Stimulated activated CD8-positive, alpha-beta memory T cell treated with anti-CD3 and anti-CD28 coated beads, Interleukin-7, amount 100 ng/mL, for 1 hour (primary cell): ENCODE measurements at places on chromosomes 4 and X.

DNA sequence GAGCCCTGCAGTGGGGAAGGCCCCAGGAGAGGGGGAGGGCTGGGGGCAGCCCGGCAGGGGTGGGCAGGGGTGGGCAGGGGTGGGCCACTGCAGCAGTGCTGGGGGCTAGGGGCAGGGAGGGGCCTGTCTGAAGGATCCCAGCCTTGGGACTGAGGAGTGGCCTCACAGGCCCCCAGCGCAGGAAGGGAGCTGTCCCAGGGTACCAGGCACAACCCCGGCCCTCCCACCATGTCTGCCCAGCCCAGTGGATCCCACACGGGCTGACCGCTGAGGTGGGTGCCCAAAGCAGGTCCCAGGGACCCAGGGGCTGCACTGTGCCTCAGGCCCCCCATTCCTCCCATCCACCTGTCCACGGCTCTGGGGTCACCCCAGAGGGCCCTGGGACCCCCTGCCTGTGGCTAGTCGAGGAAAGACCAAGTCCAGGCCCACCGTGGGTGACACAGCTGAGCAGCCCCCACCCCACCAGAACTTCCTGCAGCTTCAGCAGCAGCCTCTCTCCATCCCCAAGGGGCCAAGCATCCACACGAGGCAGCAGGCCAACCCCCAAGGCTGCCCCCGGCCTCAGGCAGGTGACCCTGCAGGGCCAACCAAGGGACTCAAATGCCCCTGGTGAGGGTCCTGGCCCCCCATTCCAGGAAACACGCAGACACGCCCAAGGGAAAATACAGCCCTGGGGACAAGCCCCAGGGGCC is 46.4 kb downstream of the FAM53A start:
- DNase-seq: no peak

DNA sequence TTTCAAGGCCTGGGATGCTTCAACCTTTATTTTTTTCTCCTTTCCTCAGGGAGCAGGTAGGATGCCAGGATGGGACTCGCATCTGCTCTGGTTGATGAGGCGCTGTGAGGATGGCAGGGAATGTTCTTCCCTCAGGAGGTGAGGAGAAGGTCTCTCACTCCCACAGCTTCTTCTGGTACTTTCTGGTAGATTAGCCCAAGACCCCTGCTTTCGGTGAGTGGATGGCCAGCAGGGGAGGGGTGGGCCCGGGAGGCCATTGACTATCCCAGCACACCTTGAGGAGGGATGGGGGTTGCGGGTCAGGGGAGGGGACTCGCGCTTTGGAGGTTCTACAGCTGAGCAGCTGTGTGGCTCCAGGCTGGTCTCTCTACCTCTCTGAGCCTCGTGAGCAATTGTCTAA is 14.8 kb downstream of the CYTL1 start:
- no peak for DNase-seq

DNA sequence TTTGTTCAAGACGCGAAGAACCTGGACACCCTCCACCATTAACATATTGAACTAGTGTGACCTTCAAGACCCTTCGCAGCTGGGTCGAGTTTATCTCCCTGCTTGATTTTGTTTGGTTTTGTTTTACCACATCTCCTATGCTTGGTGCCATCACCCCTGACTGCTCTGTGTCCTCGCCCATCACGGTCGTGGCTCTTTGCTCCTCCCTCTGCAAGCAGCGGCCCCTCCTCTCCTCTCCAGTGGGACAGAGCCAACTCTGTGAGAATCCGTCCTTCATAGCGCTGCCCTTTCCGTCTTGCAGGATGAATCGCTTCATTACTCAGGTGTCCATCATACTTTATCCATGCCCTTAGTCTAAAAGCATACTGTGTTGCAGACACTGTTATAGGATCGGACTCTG is 9.1 kb upstream of the FAM149A start:
- DNase-seq: no peak

GRCh38 chr4:15547392-15547791 is 77.7 kb downstream of the CC2D2A start:
- DNase-seq: no peak

DNA sequence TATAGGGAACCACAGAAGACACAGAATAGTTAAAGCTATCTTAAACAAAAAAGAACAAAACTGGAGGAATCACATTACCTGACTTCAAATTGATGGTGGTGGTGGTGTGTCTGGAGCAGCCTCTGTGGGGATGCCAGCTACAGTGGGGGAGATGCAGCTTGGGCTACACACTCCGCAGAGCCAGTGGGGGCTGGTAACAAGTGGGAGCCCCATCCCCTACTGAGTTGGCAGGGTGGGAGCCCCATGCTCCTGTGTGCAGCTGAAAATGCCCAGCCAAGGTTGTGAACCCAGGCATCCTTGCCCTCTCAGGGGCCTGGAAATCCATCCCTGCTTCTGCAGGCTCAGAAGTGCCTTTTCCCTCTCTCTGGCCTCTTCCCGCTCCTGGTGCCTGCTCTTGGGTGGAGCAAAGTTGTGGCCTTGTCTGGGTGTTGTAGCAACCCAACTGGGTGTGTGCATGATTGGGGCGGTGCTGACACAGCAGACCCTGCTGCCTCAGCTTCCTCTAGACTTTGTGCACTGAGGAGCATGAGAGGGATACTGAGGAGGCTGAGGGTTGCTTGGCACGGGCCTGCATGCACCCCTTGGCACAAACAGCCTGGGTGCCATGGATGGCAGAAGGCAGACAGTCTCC is 38.9 kb downstream of the SH3BGRL start:
- no peak for DNase-seq

GRCh38 chr4:76108467-76109181 is 34.1 kb downstream of the ART3 start:
- no peak for DNase-seq

DNA sequence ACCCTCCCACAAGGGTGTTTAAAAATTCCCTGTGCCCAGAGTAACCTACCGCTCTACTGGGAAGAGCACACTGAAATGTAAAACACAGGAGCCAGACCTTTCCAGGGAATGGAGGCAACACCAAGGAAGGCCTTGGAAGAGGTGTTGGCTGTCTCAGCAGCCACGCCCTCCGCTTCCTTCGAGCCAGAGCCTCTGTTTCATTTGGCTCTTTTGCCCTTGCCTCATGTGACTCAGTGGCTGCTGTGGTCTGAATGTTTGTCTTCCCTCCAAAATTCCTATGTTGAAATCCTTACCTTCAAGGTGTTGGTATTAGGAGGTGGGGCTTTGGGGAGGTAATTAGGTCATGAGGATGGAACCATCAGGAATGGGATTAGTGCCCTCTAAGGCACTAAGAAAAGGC is 11.3 kb downstream of the SCD5 start:
- DNase-seq: no peak

- no peak for DNase-seq
Measured at GRCh38 chr4:168694667-168695066, 197.8 kb downstream of the PALLD start.
